ENCODE measurements at places on chromosomes 5 and 9.
A peak's percentile ranks its signal among the peaks of the same experiment; 100 is the strongest.

DNA sequence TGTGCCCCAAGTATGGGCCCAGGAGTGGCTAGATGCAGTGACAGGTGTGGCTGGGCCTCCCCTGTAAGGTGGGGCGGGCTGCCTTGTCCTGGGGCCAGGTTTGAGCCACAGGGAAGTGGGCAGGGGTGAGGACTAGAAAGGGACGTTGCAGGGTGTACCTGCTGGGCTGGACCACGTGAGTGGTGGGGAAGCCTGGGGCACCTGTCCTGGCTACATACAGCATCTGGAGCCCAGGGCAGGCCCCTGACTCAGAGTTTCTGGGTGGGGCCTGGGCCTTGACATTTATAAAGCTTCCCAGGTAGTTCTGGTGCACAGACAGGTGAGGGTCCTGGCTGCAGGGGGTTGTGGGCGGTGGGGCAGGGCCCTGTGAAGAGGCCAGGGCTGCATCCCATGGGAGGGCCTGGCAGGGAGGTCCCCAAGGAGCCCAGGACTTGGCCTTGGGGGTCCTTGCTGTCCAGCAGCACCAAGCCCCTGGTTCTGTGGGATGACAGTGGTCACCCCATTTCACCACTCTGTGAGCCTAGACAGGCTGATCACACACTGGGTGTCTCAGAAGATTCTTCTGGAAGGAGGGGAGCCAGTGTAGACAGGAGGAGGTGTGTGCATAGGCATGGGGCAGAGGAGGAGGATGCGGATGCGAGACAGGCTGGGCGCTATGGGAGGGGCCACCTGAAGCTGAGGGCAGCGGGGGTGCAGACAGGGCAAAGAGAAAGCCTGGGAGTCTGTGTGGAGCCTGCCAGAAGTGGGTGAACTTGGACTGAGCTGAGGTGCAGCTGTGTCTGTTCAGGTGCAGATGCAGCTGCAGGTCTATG lies 94.0 kb downstream of the PHF2 start:
- DNase-seq, result peak; percentile 33

- DNase-seq, result no peak
Measured at GRCh38 chr5:173304591-173304988, 23.6 kb downstream of the STC2 start.

DNA sequence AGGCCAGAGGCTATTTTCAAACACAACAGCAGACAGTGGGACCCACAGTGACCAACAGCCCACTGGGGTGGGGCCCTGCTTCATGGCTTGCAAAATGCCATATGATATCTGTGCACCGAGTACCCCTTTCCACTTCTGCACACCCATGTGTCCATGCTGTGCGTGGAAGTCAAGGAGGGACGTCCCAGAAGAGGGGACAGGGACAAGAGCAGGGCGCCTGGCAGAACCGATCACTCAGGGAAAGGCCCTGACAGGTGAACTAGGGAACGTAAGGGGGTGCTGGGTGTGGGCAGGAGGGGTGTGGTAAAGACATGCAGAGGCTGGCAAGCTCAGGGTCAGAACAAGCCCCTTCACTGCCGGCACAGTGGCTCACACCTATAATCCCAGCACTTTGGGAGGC lies 7.6 kb upstream of the TTLL11 start:
- DNase-seq, result no peak

- no peak for DNase-seq
Measured at GRCh38 chr9:90054810-90055209, 450.0 kb downstream of the GADD45G start.

- no peak for DNase-seq
Measured at GRCh38 chr9:93255494-93255867, 71.5 kb downstream of the WNK2 start.

GRCh38 chr5:1090538-1090937 lies 21.3 kb downstream of the SLC12A7 start:
- DNase-seq, result peak; percentile 11

DNA sequence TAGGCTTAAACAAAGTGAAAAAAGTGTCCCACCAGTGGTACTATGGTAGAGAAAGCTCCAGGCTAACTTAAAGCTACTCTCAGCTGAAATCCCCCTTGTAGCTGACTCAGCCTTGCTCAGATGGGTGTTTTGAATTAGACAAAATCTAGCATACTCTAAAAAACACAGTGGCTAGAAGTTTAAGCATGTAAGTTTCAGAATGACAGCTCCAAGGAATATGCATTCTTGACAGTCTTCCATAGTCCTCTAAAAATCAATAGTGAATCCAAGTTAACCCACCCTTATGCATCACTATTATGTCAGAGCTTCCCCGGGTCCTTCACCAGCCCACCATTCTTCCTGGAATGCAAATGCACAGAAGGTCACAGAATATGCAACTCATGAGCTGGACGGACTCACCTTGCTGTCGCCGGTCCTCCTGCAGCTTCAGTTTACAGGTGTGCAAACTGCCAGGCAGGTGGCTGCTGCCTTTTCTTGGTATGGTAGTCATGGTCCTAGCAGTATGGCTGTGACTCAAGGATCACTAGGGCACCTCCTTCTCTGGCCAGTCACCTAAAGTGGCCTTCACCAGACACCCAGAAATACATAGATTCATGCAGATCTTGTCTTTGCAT lies 668 bp downstream of the RANBP3L start:
- no peak for DNase-seq

GRCh38 chr5:61650661-61651060 lies 318.6 kb downstream of the ZSWIM6 start:
- no peak for DNase-seq

DNA sequence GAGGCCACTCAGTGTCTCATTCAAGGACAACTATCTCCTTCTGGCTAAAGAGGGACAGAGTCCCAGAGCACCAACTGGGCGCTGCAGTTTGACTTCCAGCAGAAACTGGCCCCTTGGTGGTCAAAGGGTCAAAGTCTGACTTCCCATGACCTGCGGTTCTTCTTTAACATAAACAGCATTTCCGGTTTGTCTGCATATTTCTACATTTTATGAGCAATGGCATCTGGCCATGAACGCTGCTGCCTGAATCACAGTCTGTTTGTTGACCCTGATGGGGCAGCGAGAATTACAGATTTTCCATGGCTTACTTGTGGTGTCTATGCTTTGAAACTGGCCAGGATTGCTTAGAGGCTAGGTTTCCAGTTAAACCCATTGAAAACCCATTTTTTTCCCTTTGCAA lies 1.3 kb downstream of the TNFSF15 start:
- DNase-seq, result peak; percentile 61

DNA sequence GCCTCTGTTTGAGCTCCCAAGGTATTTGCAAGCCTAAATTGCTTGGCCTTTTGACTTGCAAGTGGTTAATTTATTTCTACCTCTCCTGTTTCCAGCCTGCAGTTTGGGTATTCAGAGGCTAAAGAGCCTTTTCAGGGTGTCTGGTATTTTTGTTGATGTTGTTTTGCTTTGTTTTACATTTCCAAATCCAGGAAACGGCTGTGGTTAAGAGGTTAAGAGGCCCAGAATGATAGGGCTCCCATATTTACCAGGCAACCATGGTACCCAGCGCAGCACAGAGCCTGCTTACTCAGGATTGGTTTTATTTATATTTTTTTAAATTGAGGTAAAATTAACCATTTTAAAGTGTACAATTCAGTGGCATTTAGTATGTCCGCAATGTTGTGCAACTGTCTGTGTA lies 92.1 kb downstream of the PDZD2 start:
- DNase-seq, result no peak

DNA sequence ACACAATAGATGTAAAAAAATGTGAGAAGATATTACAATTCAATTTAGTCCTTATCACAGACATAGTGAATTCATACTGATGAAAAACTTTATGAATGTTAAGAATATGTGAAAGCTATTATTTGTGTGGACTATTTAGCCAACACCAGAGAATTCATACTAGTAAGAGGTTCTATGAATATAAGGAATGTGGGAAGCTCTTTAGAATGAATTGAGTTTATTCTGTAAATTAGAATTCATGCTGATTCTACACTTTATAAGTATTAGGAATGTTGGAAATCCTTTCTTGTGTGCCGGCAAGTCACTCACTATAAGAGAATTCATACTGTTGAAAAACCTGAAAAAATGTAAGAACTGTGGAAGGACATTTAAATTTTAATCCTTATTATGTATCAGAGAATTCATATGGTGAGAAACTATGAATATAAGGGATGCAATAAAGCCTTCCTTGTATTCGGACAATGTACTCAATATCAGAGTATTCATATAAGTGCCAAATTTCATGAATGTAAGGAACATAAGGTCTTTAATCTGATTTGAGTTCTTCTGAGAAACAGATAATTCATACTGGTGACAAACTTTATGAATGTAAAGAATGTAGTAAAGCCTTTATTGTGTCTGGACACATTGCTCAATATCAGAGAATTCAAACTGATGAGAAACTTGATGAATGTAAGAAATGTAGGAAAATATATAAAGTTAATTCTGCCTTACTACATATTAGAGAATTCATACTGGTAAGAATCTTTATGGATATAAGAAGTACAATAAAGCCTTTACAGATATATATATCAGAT lies 21.6 kb upstream of the PCDHA1 start:
- DNase-seq, result no peak

- DNase-seq, result no peak
Measured at GRCh38 chr5:68240202-68240601, 24.6 kb downstream of the PIK3R1 start.

DNA sequence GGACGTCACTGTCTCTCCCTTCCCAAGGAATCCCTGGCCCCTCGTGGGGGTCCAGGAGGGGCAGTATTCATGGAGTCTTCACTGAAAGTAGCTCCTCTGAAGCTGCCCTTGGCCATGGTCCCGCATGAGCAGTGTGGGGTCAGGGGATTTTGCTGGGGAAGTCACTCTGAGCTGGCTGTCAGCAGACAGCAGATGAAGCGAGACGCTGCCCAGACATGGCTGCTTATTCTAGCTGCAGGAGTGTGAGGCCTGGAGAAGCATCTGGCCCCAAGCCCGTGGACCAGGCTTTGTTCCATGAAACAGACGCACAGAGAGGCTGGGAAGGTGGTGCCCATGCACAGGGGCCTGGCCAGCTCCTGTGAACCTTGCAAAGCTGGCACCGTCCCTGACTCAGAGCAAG lies 21.5 kb upstream of the ASS1 start:
- no peak for DNase-seq

DNA sequence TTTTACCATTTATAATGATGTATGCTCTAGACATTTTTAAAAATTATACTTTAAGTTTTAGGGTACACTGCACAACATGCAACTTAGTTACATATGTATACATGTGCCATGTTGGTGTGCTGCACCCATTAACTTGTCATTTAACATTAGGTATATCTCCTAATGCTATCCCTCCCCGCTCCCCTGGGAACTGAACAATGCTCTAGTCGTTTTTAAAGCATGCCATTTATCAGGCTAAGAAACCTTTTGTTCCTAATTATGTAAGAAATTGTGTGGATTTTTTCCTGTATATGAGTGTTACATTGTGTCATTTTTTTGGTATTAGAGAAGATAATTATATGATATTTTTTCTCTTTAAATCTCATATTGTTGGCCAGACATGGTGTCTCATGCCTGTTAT lies 72.8 kb upstream of the SGCD start:
- no peak for DNase-seq

DNA sequence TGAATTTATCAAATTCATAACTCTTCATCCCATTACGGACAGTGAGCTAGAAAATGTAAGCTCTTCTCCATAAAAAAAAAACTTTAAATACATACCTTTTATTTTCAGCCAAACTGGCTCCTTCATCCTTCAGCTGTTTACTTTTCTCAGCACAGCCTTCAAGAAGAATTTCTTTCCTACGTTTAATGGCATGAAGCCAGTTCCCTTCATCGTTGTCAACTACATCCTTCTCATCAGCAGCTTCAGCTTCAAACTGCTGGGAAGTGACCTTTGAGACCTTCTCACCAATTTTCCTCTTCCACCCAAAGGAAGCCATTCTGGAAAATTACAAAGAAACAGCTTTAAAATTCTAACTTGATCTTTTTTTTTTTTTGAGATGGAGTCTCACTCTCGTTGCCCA lies 9.1 kb downstream of the TTC33 start:
- DNase-seq, result no peak

GRCh38 chr9:118575341-118576070 lies 793.7 kb downstream of the BRINP1 start:
- DNase-seq, result no peak

DNA sequence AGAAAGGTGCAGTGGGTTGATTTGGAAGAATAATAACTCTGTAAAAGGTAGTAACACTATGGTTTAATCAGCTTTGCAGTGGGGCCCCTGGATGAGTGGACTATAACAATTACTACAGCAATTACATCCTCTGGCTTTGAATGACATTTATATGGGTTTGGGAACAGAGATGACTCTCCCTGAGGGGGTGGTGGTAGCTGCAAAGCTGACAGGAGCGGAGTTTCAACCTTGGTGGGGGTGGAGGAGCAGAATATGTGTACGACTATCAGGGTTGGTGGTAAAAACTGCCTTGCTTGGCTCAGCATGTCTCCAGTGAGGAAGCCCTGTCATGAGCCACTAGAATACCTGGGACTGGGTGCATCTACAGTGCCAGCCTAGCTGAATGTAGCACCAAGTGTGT lies 28.3 kb upstream of the NR3C1 start:
- no peak for DNase-seq

- DNase-seq, result peak; percentile 4
Measured at GRCh38 chr5:4295663-4296339, 700.2 kb downstream of the IRX1 start.

DNA sequence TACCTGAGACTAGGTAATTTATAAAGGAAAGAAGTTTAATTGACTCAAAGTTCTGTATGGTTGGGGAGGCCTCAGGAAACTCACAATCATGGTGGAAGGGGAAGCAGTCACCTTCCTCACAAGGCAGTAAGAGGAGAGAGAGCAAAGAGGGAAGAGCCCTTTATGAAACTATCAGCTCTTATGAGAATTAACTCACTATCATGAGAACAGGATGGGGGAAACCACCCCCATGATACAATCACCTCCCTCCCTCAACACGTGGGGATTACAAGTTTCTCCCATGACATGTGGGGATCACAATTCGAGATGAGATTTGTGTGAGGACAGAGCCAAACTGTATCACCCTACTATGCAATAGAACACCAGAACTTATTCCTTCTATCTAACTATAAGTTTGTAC lies 27.9 kb downstream of the CD274 start:
- DNase-seq, result no peak

DNA sequence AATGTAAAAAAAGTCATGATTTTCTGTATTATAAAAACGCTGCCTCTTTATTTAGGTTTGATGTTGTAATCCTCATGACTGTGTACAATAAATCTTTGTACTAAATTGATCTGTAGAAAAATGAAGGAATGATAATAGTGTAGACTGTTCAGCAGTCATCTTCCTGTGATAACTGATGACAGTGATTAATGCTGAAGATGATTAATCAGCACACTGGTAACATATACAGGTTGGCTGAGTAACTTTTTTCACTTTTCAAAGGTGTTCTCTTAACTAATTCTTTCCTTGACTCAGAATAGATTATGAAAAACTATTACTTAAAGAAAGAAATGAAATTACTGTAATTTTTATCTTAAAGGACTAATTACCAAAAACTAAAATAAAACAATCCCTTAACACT lies 122.5 kb downstream of the RFX3 start:
- peak; percentile 11 for DNase-seq

- DNase-seq, result no peak
Measured at GRCh38 chr9:124128568-124129166, 117.1 kb downstream of the LHX2 start.

- no peak for DNase-seq
Measured at GRCh38 chr5:57825031-57825686, 342.5 kb upstream of the ACTBL2 start.
